Sigmoid colon (tissue), 7 donors: ENCODE measurements at places on chromosomes 6 and 20.

DNA sequence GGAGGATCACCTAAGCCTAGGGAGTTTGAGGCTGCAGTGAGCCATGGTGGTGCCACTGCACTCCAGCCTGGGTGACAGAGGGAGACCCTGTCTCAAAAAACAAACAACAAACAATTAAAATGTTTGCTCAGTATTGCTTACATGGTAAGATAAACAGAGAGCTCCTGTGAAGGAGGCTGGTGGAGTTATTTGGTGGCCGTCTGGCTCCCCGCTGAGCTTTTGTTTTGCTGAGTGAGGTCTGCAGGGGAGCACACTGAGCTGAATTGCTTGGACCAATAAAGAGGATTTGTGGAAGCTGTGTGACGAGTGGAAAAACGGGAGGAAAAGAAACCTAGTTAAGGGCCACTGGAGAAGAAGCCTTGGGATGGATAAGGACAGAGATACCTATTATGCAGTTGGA, 41.1 kb upstream of the BMP6 start:
- no peak for DNase-seq

DNA sequence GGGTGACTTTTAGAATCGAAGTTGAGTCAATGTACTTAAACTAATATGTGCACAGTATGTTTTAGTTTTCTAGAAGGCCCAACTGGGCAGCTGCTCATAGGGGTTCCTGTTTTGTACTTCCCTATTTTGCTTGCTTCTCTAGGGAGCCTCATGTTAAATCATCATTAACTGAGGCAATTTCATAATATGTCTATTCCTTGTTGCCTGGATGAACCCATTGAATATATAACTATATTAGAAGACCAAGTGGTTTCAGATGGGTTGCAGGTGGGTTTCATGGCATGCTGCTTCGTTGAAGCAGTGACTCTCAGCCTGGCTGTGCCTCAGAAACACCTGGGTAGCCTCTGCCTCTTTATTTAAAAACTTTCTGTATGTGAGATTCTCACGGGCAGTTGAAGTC, 22.2 kb downstream of the CARMIL1 start:
- DNase-seq, result no peak

DNA sequence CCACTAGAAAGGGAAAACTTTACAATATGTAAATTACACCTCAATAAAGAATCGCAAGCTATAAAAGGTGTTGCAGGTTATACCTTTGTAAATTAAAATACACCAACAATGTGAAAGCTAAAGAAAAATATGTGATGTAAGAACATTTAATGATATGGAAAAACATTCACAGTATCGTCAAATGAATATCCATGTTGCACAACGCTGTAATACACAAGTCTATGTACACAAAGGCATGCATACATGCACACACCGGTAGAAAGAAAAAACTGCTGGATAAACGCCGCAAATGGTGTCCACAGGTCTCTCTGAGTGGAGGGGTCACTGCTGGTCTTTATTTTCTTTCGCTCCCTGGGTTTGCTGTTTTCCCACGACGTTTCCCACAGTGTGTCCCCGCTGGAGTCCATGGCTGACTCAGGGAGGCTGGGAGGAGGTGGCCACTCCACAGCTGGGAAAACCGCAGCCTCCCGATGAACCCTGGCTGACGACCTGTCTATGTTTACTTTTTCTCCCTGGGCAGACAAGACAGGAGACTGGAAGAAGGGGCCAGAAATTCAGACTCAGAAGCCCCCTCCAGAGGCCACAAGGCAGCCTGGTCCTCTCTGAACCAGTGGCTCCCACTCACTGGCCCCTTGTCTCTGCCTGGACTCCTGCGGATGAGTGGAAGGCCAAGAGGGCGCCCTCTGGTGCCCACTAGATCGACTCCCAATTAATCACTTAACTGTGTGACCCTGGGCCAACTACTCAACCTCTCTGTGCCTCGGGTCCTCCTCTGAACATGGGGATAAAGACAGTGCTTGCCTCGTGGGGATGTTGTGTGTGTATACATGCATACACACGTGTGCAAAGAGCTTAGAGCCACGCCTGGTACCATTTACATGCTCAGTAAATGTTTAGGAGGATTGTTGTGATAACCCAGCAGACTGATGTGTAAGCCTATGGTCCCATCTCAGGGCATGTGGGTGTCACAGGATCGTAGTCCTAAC, 12.8 kb upstream of the BPI start:
- DNase-seq, result no peak

GRCh38 chr20:38357653-38358207, 11.4 kb downstream of the LBP start:
- no peak for DNase-seq

GRCh38 chr6:34093854-34094430, 51.9 kb downstream of the GRM4 start:
- DNase-seq, result no peak
